ENCODE measurements at places on chromosomes 11 and 22.
A peak's percentile ranks its signal among the peaks of the same experiment; 100 is the strongest.

- H3K27me3 ChIP-seq: no peaks in the 10 kb centered on the region
- H3K36me3 ChIP-seq: peaks cover 48% of the 10 kb centered on the region
- H3K27ac ChIP-seq: peak overlapping the region; percentile 100
- peaks cover 38% of the 10 kb centered on the region for H3K4me1 ChIP-seq
- no peak for DNase-seq
Measured at GRCh38 chr11:59667812-59668187, 1.0 kb downstream of the PATL1 start.

- H3K4me1 ChIP-seq: peaks cover 56% of the 10 kb centered on the region
- peaks cover 61% of the 10 kb centered on the region for H3K36me3 ChIP-seq
- H3K27me3 ChIP-seq: no peaks in the 10 kb centered on the region
- no peak for DNase-seq
Measured at GRCh38 chr11:128523641-128524040, 63.7 kb downstream of the ETS1 start.

GRCh38 chr11:19867064-19867463 is 154.4 kb downstream of the NAV2 start:
- no peak overlapping the region for H3K27ac ChIP-seq
- H3K27me3 ChIP-seq: peaks cover 18% of the 10 kb centered on the region
- DNase-seq: no peak
- H3K36me3 ChIP-seq: peaks cover 3% of the 10 kb centered on the region
- H3K4me1 ChIP-seq: no peaks in the 10 kb centered on the region

- H3K27me3 ChIP-seq: no peaks in the 10 kb centered on the region
- H3K36me3 ChIP-seq: peaks cover 6% of the 10 kb centered on the region
- H3K27ac ChIP-seq: no peak overlapping the region
- no peak overlapping the region for H3K4me3 ChIP-seq
- no peak for DNase-seq
Measured at GRCh38 chr11:28123151-28123581, 15.0 kb downstream of the METTL15 start.

GRCh38 chr22:17402293-17402692 is 33.0 kb downstream of the CECR2 start:
- no peak overlapping the region for H3K27ac ChIP-seq
- no peaks in the 10 kb centered on the region for H3K36me3 ChIP-seq
- H3K4me1 ChIP-seq: no peaks in the 10 kb centered on the region
- peaks cover 2% of the 10 kb centered on the region for H3K27me3 ChIP-seq

GRCh38 chr22:46910624-46911023 is 148.2 kb downstream of the TBC1D22A start:
- H3K36me3 ChIP-seq: peaks cover 24% of the 10 kb centered on the region
- peak overlapping the region; percentile 59 for H3K27ac ChIP-seq
- H3K27me3 ChIP-seq: no peaks in the 10 kb centered on the region

DNA sequence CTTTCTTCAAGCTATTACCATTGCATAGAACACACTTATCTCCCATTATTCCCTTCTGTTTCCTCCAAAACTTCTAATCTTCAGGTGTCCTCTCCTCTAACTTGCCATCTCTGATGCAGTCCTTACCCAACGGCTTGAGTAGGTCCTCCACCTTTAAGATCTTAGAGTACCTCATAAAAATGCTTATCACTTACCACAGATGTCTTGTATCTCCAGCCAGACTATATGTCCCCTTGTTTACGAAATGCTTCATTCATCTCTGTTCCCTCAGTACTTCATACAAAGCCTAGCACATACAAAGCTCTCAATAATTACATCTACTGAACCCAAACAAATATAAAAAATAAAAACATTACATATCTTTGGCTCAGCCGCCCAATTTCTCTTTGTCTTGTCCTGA is 49.2 kb downstream of the PAK1 start:
- no peaks in the 10 kb centered on the region for H3K36me3 ChIP-seq
- DNase-seq: no peak
- H3K4me3 ChIP-seq: no peak overlapping the region
- H3K27ac ChIP-seq: no peak overlapping the region
- no peaks in the 10 kb centered on the region for H3K4me1 ChIP-seq

DNA sequence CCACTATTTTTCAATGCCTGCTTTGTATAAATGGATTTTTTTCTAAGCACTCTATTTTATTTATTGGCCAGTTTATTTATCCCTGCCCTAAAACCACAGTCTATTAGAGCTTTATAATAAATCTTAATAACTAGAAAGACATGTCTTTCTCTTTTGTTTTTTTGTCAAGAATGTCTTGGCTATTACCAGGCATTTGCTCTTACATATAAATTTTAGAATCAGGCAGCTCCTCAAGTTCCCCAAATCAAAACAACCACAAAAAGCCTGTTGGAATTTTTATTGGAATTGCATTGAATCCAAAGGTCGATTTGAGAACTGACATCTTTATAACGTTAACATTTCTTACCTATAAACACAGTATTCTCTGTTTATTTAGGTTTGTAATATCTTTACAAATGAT is 85.8 kb upstream of the SC5D start:
- no peaks in the 10 kb centered on the region for H3K36me3 ChIP-seq
- H3K27me3 ChIP-seq: peaks cover 24% of the 10 kb centered on the region
- H3K4me1 ChIP-seq: no peaks in the 10 kb centered on the region
- no peak for DNase-seq
- H3K27ac ChIP-seq: no peak overlapping the region
- H3K4me3 ChIP-seq: no peak overlapping the region

- peaks cover 4% of the 10 kb centered on the region for H3K4me1 ChIP-seq
- no peak for DNase-seq
- peaks cover 28% of the 10 kb centered on the region for H3K27me3 ChIP-seq
- H3K27ac ChIP-seq: no peak overlapping the region
- no peak overlapping the region for H3K4me3 ChIP-seq
Measured at GRCh38 chr11:118619444-118620197, 12.2 kb downstream of the PHLDB1 start.

DNA sequence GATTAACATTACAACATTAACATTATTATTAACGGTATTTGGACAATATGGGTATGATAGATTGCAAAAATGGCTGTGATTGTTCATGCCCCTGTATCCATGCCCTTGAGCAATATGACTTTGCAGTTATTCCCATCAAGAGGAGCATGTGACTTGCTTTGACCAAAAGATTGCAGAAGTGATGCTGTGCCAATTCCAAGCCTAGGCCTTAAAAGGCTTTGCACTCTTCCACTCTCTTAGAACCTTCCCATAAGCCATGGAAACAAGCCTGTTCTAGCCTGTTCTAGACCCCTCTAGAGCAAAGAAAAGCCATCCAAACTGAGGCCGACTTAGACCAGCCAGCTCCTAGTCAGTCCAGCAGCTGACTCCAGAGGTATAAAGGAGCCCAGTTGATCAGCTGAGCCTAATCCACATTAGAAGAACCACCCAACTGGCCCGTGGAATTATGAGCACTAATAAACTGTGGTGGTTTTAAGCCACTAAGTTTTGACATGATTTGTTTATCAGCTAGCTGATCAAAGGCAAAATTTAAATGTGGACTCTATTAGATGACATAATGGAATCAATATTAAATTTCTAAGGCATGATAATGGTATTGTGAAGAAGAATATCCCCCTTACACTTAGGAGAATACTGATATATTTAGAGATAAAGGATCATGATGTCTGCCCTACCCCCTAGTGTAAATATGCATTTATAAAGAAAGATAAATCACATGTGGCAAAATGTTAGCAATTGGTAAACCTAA is 28.6 kb downstream of the RAB30 start:
- H3K4me3 ChIP-seq: no peak overlapping the region
- H3K4me1 ChIP-seq: peaks cover 24% of the 10 kb centered on the region
- no peaks in the 10 kb centered on the region for H3K27me3 ChIP-seq

GRCh38 chr11:115657586-115657985 is 153.4 kb upstream of the CADM1 start:
- DNase-seq: no peak
- H3K27me3 ChIP-seq: peaks cover 87% of the 10 kb centered on the region
- no peaks in the 10 kb centered on the region for H3K36me3 ChIP-seq

DNA sequence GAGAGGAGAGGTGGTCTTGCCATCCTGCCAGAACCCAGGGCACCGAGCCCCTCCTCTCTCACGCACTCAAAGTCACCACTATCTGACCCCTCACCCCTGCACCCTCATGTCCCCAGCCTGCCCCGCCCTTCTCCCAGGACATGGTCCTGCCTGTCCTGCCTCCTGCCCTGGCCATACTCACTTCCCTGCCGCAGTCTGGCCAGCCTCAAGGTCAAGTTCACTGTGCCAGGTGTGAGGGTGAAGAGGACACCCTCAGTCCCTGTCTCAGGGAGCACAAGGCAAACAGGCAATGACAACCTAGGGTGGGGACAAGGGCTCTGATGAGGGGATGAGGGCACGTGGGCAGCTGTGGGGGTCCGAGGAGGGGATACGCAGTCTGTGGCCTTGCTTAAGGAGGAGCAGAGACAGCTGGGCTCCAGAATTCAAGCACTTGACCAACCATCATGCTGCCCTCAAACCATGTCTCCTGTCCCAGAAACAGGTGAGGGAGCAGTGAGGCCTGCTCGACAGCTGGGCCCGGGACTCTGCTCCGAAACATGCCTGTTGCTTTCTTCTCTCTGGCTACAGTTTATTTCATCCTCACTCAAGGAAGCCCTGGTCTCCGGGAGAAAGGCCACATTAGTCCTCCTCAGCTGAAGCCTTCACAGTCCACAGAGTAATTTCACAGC is 36.6 kb downstream of the PDGFB start:
- H3K27ac ChIP-seq: peak overlapping the region; percentile 94
- H3K4me3 ChIP-seq: peak overlapping the region; percentile 72
- no peak for DNase-seq
- H3K4me1 ChIP-seq: peaks cover 39% of the 10 kb centered on the region
- peaks cover 9% of the 10 kb centered on the region for H3K27me3 ChIP-seq

DNA sequence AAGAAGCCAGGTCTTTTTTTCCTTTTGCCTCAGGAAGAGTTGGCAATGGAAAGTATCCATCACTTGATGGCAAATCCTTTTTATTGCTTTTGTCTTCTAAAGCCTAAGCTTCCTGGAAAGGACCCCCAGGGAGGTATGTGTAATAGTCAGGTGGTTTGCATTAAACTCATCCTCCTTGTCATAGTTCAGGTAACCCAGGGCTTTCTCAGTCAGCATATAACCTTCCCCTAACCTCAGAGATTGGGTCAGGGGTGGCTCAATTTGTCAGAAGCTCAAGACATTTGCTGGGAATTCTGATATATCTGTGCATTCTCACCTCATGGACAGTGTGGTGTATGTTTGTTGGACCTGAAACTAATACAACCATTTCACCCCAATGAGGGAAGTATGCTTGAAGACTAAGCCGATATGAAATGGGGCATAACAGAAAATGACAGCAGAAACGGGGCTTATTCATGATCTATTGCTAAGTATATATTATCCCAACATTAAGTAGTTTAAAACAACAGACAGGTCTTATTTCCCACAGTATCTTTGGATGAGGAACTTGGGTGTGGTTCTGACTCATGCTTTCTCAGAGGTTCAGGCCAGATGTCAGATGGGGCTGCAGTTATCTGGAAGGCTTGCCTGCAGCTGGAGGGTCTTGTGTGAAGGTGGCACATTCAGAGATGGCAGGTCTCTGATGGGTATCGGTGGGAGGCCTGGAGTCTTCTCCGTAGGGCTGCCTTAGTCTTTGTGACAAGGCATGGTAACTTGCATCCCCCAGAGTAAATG is 135.8 kb upstream of the SPON1 start:
- DNase-seq: no peak
- H3K4me3 ChIP-seq: no peak overlapping the region
- no peaks in the 10 kb centered on the region for H3K36me3 ChIP-seq
- H3K27ac ChIP-seq: no peak overlapping the region

GRCh38 chr11:41394521-41395195 is 64.8 kb downstream of the LRRC4C start:
- no peaks in the 10 kb centered on the region for H3K36me3 ChIP-seq
- no peaks in the 10 kb centered on the region for H3K4me1 ChIP-seq
- H3K27ac ChIP-seq: no peak overlapping the region
- DNase-seq: no peak
- H3K27me3 ChIP-seq: no peaks in the 10 kb centered on the region

GRCh38 chr11:25993016-25993415 is 338.9 kb upstream of the ANO3 start:
- H3K4me3 ChIP-seq: no peak overlapping the region
- H3K36me3 ChIP-seq: no peaks in the 10 kb centered on the region
- no peak for DNase-seq
- no peaks in the 10 kb centered on the region for H3K27me3 ChIP-seq
- H3K27ac ChIP-seq: no peak overlapping the region
- H3K4me1 ChIP-seq: no peaks in the 10 kb centered on the region
